ENCODE measurements at places on chromosomes 12 and 14.

- no peak for DNase-seq
Observed at GRCh38 chr14:65465584-65465983, 53.1 kb downstream of the FUT8 start.

- peak; percentile 54 for DNase-seq
Observed at GRCh38 chr14:89617481-89618329, 200.7 kb upstream of the FOXN3 start.

GRCh38 chr12:57765003-57765697, 1.7 kb downstream of the CYP27B1 start:
- DNase-seq = peak; percentile 72

- no peak for DNase-seq
Observed at GRCh38 chr12:93341409-93342049, 36.2 kb upstream of the NUDT4 start.

GRCh38 chr14:37037636-37038387, 134.6 kb downstream of the SLC25A21 start:
- no peak for DNase-seq

DNA sequence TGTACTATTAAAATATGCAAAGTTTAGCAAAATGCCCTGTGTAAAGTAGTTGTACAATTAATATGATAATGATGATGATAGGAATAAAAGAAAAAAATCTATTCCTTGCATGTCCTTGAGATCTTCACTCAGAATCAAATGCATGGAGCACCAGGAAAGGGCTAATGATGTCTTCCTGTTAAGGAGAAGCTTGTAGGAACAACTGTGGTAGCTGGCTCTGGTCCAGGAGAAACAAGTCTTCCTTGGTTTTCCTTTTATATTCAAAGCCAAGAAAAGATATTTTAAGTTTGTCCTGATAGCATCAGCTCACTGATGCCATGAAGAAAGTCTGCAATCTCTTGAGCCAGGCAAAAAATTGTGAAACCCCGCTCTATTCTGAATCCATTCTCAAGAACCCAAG, 138.9 kb downstream of the PIK3C2G start:
- DNase-seq = no peak

DNA sequence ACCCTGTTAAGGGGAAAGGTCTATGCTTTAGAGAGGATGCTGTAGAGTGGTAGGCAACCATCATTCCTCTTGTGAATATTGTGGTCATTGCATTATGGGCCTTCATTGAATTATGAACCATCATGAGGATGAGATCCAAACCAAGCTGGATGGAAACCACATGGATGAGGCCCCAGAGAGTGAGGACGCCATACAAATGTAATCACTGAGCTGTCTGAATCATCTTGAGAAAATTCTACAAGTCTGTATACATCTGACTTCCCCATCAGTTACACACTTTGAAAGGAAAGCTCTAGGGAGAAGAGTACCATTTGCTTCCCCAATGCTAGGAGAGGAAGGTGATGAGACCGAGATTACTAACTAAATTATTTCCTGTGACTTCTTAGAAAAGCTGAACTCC, 172.9 kb downstream of the CACNA1C start:
- no peak for DNase-seq

Data from CD4-positive, alpha-beta T cell treated with Interleukin-17A for 4 hours (primary cell).